ENCODE measurements at places on chromosomes 4 and X.
A peak's percentile ranks its signal among the peaks of the same experiment; 100 is the strongest.

DNA sequence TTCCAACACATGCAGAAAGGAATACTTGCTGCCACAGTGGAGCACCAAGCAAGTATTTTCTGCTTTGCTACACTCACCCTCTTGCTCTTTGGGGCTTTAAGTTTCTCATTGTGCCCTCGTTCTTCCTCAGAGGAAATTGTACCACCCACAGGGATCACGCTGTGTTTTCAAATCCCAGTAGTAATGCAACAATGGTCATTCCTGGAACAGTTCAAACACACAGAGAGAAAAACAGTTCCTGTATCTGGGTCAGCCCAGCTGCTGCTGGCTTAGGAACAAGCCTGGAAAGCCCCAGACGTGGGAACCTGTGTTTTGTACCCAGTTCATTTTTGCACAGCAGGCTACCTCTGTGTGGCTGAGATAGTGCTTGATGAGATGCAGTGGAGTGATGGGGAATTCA lies 907.8 kb downstream of the STPG2 start:
- no peak for DNase-seq

DNA sequence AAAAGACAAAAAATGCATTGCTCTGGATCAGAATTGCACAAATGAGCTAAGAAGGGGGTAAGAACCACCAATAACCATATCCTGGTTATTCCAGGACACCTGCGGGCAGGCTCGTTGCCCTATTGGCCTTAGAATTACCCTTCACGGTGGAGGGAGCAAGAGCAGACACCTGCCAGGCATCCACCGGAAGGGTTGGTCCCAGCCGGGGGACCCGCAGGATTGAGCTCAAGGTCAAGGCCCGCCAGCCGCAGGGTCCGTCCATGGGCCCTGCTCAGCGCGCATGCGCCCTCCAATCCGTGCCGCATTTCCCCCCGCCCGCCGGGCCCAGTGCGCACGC lies 575 bp downstream of the SLC25A6 start:
- DNase-seq: peak; percentile 82

DNA sequence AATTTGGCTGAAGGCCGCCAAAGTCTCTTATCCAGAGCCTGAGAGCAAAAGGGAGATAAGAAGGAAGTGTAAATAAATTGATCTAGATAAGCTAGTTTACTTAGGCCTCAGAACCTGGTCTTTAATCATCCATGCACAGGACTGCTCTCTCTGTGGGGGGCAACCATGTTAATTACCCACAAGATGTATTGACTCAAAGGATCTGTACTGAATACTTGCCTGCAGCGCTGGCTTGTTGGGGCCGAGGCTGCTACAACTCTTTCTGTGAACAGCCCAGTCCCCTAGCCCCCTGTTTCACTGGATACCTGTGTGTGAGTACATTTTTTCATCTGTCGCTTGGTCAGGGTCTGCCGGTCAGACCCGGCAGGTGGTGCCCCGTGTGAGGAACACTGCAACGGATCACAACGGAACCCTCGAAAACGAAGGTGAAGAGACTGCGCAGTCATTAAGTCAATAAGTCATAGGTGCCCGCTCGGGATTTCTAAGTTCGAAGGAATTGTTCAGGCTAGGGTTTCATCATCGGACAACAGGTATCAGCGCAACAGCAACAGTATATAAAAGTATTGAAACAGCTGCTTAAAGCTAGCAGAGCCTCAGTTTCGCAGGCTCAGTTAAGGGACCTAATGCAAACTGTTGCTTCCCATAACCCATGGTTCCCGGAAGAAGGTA lies 8.3 kb downstream of the MAGEA11 start:
- no peak for DNase-seq

DNA sequence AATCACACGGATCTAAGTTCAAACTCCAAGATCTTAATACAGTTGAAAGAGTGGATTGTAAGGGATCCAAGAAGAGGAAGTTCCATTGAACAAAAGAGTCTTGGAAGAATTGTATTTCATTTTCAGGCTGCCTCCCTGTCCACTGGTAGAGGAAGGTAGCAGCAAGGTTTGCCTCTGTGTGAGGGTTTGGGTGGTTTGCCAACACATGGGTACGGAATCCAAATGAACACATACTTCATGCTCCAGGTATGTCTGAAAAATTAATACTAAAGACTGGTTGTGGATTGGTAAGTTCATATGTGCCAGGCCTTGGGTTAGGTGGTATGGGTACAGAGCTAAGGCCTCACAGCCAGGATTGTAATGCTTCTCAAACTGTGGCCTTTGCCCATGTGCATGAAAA lies 523.6 kb upstream of the BOD1L1 start:
- DNase-seq: no peak

GRCh38 chrX:7704205-7704604 lies 138.8 kb upstream of the VCX start:
- no peak for DNase-seq

- DNase-seq: no peak
Observed at GRCh38 chr4:119537586-119537985, 91.0 kb downstream of the PDE5A start.

GRCh38 chr4:53314252-53314651 lies 51.6 kb downstream of the SCFD2 start:
- DNase-seq: no peak

DNA sequence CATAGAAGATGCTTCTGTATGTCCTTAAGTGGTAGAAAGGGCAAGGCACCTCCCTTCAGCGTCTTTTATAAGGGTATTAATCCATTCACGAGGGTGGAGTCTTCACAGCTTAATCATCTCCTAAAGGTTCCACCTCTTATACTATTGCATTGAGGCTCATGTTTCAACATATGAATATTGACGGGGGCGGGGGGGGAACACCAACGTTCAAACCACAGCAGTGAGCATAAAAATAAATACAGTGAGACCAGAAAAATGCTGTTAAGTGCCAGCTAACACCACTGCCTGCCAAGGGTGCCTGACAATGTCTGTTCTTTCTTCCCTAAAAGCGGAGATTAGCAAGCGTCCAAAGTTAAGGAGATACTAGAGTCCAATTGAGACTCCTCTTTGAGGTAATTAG lies 323.3 kb downstream of the STK32B start:
- no peak for DNase-seq

GRCh38 chrX:134641346-134641745 lies 16.9 kb downstream of the PLAC1 start:
- no peak for DNase-seq

GRCh38 chrX:29299684-29300083 lies 712.4 kb downstream of the IL1RAPL1 start:
- no peak for DNase-seq

- no peak for DNase-seq
Observed at GRCh38 chrX:45505214-45505613, 304.5 kb upstream of the DIPK2B start.

DNA sequence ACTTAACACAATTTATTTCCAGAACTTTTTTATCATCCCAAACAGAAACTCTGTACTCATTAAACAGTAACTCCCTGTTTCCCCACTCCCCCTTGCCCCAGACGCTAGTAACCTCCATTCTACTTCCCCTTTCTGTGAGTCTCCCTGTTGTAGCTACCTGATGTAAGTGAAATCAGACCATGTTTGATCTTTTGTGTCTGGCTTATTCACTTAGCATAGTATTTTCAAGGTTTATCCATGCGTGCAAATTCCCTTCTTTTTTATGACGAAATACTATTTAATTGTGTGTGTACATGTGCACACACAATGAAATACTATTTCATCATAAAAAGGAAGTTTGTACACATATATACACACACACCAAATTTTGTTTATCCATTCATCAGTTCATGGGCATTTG lies 5.2 kb downstream of the PKD2 start:
- DNase-seq: peak; percentile 12

- DNase-seq: no peak
Observed at GRCh38 chrX:15345976-15346375, 10.7 kb upstream of the PIGA start.

DNA sequence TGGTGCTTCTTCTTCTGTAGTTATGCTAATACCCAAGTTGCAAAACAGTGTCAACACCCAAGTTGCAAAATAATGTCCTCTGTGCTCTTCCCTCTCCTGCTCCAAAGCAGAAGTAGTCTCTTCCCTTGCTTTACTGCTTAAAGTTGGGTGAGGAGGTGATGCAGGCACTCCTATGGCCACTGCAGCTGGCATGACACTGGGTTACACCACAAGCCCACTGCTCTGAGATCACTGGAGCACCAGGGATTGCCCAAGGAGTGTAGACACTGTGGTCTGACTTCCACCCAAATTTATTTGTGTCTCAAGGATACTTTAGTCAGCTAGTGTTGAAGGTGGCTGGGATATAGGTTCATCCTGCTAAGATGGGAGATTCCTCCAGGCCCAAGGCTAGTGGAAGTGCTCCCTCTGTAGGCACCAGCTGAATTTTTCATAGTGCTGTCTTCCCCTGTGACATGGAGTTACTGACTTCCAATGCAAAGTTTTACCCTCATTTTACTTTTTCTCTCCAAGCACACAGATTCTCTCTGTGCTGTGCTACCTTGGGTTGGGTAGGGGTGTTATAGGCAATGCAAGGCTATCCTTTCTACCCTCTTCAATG lies 196.2 kb upstream of the TENT5D start:
- DNase-seq: no peak

DNA sequence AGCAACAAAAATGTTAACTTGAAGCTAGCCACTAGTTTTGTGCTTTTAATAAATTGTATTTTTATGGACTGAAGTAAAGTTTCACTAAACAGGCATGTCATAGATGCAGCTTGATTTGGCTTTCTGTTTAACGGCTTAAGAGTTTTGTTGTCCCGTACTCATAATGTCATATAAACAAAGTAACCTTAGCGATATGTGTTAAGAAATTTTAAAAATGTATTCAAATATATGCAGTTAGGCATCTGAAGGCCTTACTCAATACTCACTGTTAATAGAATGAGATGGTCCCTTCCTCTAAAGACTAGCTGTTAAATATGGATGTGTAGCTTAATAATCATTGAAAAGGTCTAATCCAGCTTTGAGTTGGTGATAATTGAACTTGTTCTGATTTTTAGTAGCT lies 1.0 kb upstream of the SCLT1 start:
- no peak for DNase-seq

GRCh38 chr4:20062054-20062453 lies 189.7 kb upstream of the SLIT2 start:
- DNase-seq: no peak

GRCh38 chr4:120829113-120829831 lies 93.3 kb downstream of the PRDM5 start:
- DNase-seq: no peak

DNA sequence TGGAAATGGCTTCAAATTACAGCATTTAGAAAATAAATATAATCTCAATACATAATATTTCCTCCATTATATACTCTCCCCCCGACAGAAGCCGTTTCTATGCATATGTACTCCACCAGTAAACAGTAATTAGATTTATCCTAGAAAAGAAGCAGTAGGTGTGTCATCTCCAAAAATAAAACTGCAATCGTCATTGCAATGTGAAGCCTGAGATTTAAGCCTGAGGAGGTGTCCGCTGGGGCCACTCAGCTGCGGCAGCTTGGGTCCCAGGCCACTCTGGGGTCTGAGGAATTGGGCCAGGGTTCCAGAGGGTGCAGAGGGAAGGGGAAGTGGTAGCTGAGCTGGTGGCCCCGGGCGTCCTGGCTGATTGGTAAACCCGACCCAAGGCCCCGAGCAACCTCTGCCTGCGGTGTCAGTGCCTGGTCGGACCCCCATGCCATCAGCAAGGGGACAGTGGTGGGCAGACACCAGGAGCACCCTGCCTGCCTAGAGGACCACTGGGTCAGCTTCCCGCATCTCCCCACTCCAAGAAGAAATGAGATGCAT lies 7.8 kb upstream of the MXD4 start:
- DNase-seq: no peak

GRCh38 chr4:76282941-76283689 lies 23.4 kb upstream of the STBD1 start:
- no peak for DNase-seq

DNA sequence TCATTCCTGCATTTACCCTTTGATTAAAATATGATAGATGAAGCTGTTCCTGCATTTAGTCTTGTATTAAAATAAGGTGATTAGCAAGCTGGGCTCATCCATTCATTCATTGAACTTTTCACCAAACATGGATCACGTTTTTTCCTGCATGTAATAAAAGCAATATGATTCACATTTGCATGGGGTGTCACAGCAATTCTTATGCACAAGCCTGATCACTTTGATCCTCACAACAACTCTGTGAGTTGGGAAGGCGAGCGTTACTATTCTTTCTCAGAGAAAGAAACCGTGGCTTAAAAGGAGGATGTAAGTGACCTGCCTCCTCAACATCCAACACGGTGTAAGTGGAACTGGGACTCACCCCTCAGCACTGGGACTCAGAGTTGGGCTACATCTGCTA lies 20.0 kb downstream of the CHRNA9 start:
- DNase-seq: no peak

DNA sequence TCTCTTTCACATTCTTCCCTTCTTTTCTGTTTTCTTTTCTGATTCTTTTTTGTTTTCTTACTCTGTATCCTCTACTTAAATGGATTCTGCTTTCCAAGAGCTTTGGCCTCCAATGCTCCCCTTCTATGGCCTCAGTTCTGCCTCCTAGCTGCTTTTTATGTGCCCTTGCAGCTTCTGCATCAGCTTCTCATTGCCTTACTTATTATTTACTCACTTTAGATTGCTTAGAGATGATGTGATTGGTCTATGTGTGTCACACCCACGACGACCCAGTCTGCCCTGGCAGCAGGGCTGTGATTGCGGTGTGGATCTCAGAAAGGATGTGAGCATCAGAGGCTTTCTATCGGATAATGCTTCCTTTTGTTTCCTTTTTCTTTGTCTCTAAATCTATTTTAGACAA lies 71.8 kb upstream of the SMARCA5 start:
- DNase-seq: no peak

GRCh38 chr4:122917731-122918130 lies 4.7 kb downstream of the NUDT6 start:
- no peak for DNase-seq

- DNase-seq: no peak
Observed at GRCh38 chr4:8525383-8526120, 54.6 kb upstream of the GPR78 start.

DNA sequence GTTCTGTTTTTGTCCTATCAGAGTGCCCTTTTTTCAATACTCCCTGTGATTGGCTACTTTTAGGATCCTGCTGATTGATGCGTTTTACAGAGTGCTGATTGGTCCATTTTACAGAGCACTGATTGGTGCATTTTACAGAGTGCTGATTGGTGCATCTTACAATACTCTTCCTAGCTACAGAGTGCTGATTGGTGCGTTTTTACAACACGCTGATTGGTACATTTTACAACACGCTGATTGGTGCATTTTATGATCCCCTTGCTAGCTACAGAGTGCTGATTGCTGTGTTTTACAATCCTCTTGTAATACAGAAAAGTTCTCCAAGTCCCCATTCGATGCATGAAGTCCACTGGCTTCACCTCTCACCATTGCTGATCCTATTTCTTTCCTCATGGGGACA lies 176.8 kb downstream of the GC start:
- no peak for DNase-seq

DNA sequence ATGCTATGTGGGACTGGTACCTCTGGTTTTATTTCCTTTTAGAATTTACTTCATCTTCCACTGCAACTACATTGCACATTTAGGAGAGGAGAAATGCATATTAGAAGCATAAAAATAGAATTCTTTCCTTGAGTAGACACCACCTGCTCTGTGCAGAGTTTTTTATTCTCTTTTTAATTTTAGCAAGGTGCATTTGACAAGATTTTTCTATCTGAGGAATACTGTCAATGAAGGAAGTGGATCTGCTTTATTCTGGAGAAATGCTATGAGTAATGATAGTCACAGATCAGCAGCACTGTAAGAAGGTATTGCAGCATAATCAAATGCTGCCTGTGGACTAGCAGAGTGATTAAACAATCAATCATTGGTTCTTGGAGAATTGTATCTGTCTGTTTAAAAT lies 1038.3 kb downstream of the RAPGEF2 start:
- no peak for DNase-seq

- DNase-seq: no peak
Observed at GRCh38 chrX:20595928-20596575, 329.3 kb upstream of the RPS6KA3 start.

All from GM19239 (cell line).